ENCODE measurements at places on chromosomes 7 and 10. TPM values are rescaled to one million over a fixed set of nuclear protein-coding genes. Genes with fewer than 3 reads are reported as not detected.

DNA sequence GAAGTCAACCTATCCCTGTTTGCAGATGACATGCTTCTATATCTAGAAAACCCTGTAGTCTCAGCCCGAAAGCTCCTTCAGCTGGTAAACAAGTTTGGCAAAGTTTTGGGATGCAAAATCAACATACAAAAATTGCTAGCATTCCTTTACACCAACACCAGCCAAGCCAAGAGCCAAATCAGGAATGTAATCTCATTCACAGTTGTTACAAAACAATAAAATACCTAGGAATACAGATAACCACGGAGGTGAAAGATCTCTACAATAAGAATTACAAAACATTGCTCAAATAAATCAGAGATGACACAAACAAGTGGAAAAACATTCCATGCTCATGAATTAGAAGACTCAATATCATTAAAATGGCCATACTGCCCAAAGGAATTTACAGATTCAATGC lies 50.4 kb upstream of the ZNF365 start:
- H3K36me3 ChIP-seq = no peaks in the 10 kb centered on the region
- no peaks in the 10 kb centered on the region for H3K27me3 ChIP-seq
- H3K4me1 ChIP-seq = no peaks in the 10 kb centered on the region
- DNase-seq = no peak
- no peak overlapping the region for H3K27ac ChIP-seq

ANKRD61 gene
- 0.24 TPM for polyA plus RNA-seq

DNA sequence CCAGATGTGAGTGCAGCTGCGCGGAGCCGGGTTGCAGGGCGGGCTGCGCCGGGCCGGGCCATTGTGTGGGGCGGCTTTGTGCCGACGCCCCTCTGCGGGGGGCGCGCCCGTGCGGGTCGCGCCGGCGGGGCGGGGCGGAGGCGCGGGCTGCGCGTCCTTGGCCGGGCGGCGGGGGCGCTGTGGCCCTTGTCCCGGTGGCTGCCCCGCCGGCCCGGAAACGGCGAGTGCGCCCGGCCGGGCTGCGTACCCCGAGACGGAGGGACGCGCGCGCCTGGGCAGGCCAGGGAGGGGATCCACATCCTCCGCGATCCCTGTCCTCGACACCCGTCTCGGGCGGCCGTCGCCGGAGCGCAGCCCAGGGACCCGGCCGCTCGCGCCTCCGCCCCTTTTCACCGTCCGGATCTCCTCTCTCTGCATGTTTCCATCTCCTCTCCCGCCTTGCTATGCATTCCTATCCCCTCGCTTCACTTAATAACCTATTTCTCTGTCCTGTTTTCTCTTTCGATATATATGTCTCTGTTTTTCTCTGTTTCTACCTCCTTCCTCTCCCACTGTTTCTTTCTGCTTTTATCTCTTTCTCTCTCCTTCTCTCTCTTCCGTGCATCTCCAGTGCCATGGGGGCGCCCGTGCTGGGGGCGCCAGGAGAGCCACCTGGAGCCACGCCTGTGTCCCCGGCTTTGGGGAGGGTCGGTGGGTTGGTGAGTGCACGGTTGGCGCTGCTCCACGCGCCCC lies 765 bp downstream of the PFKFB3 start:
- no peaks in the 10 kb centered on the region for H3K27me3 ChIP-seq
- no peaks in the 10 kb centered on the region for H3K36me3 ChIP-seq
- peak overlapping the region; percentile 87 for H3K27ac ChIP-seq

SNCG gene
- polyA plus RNA-seq = 2.8 TPM

GRCh38 chr10:86363184-86363832 lies 3.3 kb downstream of the GRID1 start:
- peak; percentile 33 for DNase-seq
- no peaks in the 10 kb centered on the region for H3K36me3 ChIP-seq
- no peak overlapping the region for H3K4me3 ChIP-seq
- H3K27me3 ChIP-seq = peaks cover 33% of the 10 kb centered on the region
- H3K4me1 ChIP-seq = no peaks in the 10 kb centered on the region

POLR1F gene
- 27.0 TPM for polyA plus RNA-seq

SLC26A4 gene
- 0.24 TPM for polyA plus RNA-seq

GRCh38 chr7:42156291-42156865 lies 80.6 kb downstream of the GLI3 start:
- no peaks in the 10 kb centered on the region for H3K27me3 ChIP-seq
- no peak overlapping the region for H3K4me3 ChIP-seq
- peak overlapping the region; percentile 50 for H3K27ac ChIP-seq
- no peaks in the 10 kb centered on the region for H3K36me3 ChIP-seq

ANXA8 gene
- polyA plus RNA-seq = 4.0 TPM

DDC gene
- not detected for polyA plus RNA-seq

DNA sequence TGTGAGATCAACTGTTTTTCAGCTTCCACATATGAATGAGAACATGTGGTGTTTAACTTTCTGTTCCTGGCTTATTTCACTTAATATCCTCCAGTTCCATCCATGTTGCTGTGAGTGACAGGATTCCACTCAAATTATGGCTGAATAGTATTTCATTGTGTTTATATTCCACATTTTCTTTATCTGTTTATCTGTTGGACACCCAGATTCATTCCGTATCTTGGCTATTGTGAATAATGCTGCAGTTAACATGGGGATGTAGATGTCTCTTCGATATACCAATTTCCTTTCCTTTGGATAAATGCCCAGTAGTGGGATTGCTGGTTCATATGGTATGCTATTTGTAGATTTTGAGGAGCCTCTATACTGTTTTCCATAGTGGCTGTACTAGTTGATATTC lies 47.9 kb downstream of the GALNT11 start:
- no peak overlapping the region for H3K4me3 ChIP-seq
- no peak overlapping the region for H3K27ac ChIP-seq
- no peaks in the 10 kb centered on the region for H3K36me3 ChIP-seq
- H3K27me3 ChIP-seq = no peaks in the 10 kb centered on the region

GSTO2 gene
- 2.2 TPM for polyA plus RNA-seq

GRCh38 chr7:34026481-34027190 lies 121.3 kb downstream of the BMPER start:
- peaks cover 12% of the 10 kb centered on the region for H3K4me1 ChIP-seq
- no peak overlapping the region for H3K4me3 ChIP-seq
- no peaks in the 10 kb centered on the region for H3K27me3 ChIP-seq

DNA sequence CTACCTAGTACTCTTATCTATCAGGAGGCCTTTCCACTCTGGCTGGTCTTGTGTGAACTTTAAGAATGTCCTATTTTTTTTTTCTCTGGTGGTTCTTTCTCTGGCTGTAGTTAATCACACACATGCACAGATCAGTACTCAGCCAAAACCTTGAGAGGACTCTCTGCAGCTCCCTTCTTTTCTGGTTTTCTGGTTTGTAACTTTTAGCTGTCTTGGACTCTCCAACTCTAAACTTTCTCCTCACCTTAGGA lies 54.9 kb upstream of the HELLS start:
- no peaks in the 10 kb centered on the region for H3K27me3 ChIP-seq
- H3K27ac ChIP-seq = no peak overlapping the region
- H3K4me3 ChIP-seq = no peak overlapping the region
- no peaks in the 10 kb centered on the region for H3K4me1 ChIP-seq
- H3K36me3 ChIP-seq = no peaks in the 10 kb centered on the region

UPK3BL2 gene
- polyA plus RNA-seq = 0.83 TPM

- DNase-seq = peak; percentile 90
- H3K4me1 ChIP-seq = peaks cover 20% of the 10 kb centered on the region
- peaks cover 9% of the 10 kb centered on the region for H3K36me3 ChIP-seq
- H3K4me3 ChIP-seq = peak within 1 kb of the TSS; percentile 96
These were observed at the start of gene GNG11 for GRCh38 chr7:93921607-93922566. TSS of gene GNG11 (plus strand) at chr7:93921735. CDS start at chr7:93922138, 403 bp downstream.

CFAP58 gene
- polyA plus RNA-seq = 0.30 TPM

DNA sequence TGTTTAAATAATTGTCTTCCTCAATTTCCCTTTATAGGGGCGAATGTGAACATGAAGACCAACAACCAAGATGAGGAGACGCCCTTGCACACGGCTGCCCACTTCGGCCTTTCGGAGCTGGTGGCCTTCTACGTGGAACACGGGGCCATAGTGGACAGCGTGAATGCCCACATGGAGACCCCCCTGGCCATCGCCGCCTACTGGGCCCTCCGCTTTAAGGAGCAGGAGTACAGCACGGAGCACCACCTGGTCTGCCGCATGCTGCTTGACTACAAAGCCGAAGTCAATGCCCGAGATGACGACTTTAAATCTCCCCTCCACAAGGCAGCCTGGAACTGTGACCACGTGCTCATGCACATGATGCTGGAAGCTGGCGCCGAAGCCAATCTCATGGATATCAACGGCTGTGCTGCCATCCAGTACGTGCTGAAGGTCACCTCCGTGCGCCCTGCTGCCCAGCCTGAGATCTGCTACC lies 42.1 kb downstream of the ASB4 start:
- H3K36me3 ChIP-seq = no peaks in the 10 kb centered on the region
- peaks cover 5% of the 10 kb centered on the region for H3K27me3 ChIP-seq
- no peak overlapping the region for H3K27ac ChIP-seq
- DNase-seq = no peak

DNA sequence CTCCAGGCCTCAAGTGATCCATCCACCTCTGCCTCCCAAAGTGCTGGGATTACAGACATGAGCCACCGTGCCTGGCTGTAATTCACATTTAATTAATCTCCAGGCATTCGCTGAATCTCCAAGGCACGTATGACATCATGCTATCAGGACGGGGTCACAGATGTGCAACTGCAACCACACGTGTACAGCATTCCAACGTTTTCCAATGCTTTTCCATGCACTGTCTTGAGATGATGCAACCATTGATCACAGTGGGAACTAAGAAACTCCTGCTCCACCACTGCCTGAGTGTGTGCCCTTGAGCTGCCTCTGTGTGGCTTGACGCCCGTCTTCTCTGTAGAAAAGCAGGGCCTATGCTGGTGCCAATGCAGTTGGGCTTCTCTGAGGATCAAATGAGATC lies 119.8 kb upstream of the LYZL2 start:
- no peak overlapping the region for H3K27ac ChIP-seq
- no peak overlapping the region for H3K4me3 ChIP-seq
- DNase-seq = peak; percentile 24
- peaks cover 8% of the 10 kb centered on the region for H3K4me1 ChIP-seq

DNA sequence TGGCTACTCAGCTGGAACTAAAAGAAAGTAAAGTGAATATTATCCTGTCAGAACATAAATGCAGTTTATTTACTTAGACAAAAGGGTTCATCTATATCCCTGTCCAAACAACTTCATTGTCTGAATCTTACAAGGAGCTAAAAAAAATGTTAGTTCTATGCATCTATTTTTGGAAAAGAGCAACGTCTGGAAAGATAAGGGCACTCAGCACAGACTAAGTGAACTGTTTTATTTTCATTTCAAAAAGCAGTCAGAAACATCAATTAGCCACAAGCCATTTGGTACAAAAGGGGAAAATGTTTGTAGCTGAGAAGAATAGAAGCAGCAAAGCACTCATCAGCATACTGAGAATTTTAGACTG lies 245.5 kb downstream of the FOXP2 start:
- no peak for DNase-seq
- no peaks in the 10 kb centered on the region for H3K36me3 ChIP-seq
- H3K4me1 ChIP-seq = no peaks in the 10 kb centered on the region
- no peaks in the 10 kb centered on the region for H3K27me3 ChIP-seq
- no peak overlapping the region for H3K4me3 ChIP-seq

- H3K27me3 ChIP-seq = no peaks in the 10 kb centered on the region
- peak; percentile 75 for DNase-seq
- H3K27ac ChIP-seq = peak overlapping the region; percentile 98
- no peak overlapping the region for H3K4me3 ChIP-seq
- peaks cover 93% of the 10 kb centered on the region for H3K4me1 ChIP-seq
- peaks cover 68% of the 10 kb centered on the region for H3K36me3 ChIP-seq
These were observed 162.3 kb upstream of the KLF14 start for GRCh38 chr7:130896051-130896881.

- DNase-seq = peak; percentile 62
- H3K4me1 ChIP-seq = peaks cover 50% of the 10 kb centered on the region
- H3K27ac ChIP-seq = no peak within 1 kb of the TSS
- H3K27me3 ChIP-seq = no peaks in the 10 kb centered on the region
- no peaks in the 10 kb centered on the region for H3K36me3 ChIP-seq
These were observed at the start of gene ELN for GRCh38 chr7:74027683-74028320. TSS of gene ELN (plus strand) at chr7:74028173. CDS start at chr7:74028188, 15 bp downstream.

RHOBTB1 gene
- 9.6 TPM for polyA plus RNA-seq

DNA sequence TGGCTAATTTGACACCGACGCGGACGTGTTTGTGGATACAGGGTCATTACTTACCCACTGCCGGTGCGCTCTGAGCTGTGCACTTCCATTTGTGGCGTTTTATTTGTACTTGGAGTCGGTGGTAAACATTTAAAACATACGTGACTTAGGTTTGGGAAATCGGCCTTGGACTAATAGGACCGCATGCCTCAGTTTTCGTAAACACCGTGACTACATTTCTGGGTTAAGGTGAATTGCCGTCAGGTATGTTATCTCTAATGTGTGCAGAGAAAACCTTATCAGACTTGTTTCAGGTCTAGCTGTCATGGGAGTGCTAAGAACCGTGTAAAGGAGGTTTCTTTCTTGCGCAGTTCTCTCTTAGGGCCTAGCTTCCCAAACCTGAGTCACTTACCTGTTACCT lies 51.7 kb upstream of the NCF1 start:
- H3K4me1 ChIP-seq = peaks cover 13% of the 10 kb centered on the region
- no peak overlapping the region for H3K4me3 ChIP-seq
- DNase-seq = no peak
- no peaks in the 10 kb centered on the region for H3K27me3 ChIP-seq
- peaks cover 47% of the 10 kb centered on the region for H3K36me3 ChIP-seq

DNA sequence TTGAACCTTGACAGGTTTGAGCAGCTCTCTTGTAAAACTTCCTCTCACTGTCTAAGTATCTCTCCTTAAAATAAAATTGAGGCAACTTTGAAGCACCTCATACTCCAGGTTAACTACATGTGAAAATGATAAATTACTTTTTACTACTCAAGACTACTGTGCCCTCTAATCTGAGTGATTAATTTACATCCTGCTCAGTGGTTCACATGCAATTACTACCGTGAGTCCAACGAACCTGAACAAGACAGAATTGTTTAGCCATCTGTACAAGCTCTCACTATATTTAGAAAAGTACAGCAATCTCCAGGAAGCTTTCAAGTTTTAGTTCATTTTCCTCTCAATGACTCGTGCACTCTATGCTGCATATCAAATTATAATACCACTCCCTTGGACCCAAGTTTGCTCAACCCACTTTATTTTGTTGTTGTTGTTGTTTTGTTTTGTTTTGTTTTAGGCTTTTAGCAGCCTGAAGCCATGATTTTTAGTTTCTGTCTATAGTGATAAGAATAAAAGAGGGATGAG lies 21.2 kb downstream of the PDE1C start:
- DNase-seq = no peak
- H3K27me3 ChIP-seq = no peaks in the 10 kb centered on the region
- H3K4me1 ChIP-seq = peaks cover 4% of the 10 kb centered on the region
- H3K36me3 ChIP-seq = 0 out of 2 replicates have a peak, but pooled peaks cover 8% of the 10 kb centered on the region
- no peak overlapping the region for H3K27ac ChIP-seq
- no peak overlapping the region for H3K4me3 ChIP-seq

Measured in GM23248 (cell line).